Left cardiac atrium (tissue), 4 donors: ENCODE measurements at places on chromosomes 1 and 21. TPM values are rescaled to one million over a fixed set of nuclear protein-coding genes. Genes with fewer than 3 reads are reported as not detected.

The AGBL4 gene
- 3.1 TPM for total RNA-seq

The RAB25 gene
- total RNA-seq: not detected

The SPRR2F gene
- total RNA-seq: not detected

The ZNF683 gene
- total RNA-seq: 0.35 TPM

The SERTAD4 gene
- total RNA-seq: 5.2 TPM

The ZBTB7B gene
- 52.6 TPM for total RNA-seq

The ZYG11A gene
- not detected for total RNA-seq

The A3GALT2 gene
- 0.24 TPM for total RNA-seq
